ENCODE measurements at places on chromosomes 6 and 20.
A peak's percentile ranks its signal among the peaks of the same experiment; 100 is the strongest.

DNA sequence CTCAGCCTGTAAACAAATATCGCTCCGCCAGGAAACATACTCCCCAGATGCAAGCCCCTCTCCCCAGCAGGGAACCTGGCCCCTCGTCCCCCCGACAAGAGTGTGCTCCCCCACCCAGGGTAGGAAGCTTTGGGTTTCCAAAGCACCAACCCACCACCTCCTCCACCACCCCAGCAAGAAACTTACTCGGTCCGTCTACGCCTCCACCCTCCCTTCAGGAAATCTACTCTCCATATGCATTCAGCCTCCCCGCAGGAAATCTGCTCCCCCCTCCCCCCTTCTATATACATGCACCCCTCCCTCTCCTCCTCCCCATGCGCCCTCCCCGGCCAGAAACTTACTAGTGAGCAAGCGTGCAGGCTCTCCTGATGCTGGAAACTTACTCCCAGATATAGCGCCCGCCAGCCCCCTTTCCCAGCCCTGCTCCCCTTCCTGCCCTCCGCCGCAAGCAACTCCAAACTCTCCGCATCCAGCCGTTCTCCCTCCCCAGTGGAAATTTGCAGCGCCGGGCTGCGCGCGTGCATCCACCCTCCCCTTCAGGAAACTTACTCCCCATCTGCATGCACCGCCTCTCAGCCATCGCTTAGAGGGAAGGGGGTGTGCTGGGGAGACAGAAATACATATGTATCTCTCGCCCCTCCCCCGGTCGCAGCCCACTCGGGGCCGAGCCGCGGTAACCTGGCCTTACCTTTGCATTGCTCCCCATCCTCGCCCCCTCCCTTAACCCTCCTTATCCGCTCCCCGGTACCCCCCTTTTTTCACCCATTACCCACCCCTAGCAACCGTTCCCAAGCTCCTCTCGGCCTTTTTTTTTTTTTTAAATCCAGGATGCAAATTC, at the start of gene TRERF1:
Gene TRERF1 (minus strand): TSS at position 594 of the 838 bp plus-strand sequence. CDS start 182,336 bp downstream, outside the sequence.
- peak; percentile 75 for DNase-seq

GRCh38 chr6:85044361-85044760, 280.0 kb upstream of the TBX18 start:
- no peak for DNase-seq

GRCh38 chr6:170096803-170097504, 193.9 kb downstream of the DLL1 start:
- DNase-seq: no peak

DNA sequence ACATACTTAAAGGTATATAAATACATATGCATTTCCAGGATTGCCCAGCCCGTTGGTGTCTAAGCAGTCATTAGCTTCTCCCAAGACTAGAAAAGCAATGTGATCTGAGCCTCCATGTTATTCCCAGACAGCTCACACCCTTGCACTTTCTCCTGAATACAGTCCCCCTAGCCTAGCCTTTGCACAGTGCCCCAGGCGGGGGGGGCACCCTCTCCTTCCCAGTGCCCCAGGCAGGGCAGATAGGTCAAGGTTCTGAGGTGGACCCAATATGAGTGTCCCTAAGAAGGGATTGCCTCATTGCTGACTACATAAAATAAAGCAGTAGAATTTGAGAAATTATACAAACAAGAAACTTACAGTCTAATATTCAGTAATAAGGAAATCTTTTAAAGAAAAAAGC, 15.4 kb upstream of the GNRH2 start:
- DNase-seq: no peak
